ENCODE measurements at places on chromosomes 2 and 18.

- DNase-seq = no peak
- H3K27ac ChIP-seq = peak overlapping the region; percentile 56
- H3K4me3 ChIP-seq = no peak overlapping the region
- H3K27me3 ChIP-seq = no peaks in the 10 kb centered on the region
Measured at GRCh38 chr2:65075605-65076344, 19.6 kb downstream of the CEP68 start.

DNA sequence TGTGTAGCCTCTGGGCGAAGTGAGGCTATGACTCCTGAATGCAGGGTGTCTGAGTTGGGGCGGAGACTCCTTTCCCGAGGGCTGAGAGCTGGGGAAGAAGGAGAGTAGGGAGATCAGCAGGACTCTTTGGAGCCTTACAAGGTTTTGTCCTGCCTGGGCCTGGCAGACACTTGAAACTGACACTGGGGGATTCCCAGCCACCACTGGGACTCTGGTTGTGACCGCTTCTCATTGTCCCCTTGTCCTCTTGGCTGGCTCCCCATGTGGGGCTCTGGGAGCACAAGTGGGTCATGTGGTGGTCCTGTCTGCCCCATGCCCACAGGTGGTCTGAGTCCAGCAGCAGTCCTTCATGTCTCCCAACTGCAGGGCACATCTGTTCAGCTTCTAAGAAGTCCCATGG is 78.2 kb upstream of the MGAT4A start:
- no peaks in the 10 kb centered on the region for H3K4me1 ChIP-seq
- no peaks in the 10 kb centered on the region for H3K27me3 ChIP-seq
- H3K36me3 ChIP-seq = no peaks in the 10 kb centered on the region
- no peak overlapping the region for H3K27ac ChIP-seq

DNA sequence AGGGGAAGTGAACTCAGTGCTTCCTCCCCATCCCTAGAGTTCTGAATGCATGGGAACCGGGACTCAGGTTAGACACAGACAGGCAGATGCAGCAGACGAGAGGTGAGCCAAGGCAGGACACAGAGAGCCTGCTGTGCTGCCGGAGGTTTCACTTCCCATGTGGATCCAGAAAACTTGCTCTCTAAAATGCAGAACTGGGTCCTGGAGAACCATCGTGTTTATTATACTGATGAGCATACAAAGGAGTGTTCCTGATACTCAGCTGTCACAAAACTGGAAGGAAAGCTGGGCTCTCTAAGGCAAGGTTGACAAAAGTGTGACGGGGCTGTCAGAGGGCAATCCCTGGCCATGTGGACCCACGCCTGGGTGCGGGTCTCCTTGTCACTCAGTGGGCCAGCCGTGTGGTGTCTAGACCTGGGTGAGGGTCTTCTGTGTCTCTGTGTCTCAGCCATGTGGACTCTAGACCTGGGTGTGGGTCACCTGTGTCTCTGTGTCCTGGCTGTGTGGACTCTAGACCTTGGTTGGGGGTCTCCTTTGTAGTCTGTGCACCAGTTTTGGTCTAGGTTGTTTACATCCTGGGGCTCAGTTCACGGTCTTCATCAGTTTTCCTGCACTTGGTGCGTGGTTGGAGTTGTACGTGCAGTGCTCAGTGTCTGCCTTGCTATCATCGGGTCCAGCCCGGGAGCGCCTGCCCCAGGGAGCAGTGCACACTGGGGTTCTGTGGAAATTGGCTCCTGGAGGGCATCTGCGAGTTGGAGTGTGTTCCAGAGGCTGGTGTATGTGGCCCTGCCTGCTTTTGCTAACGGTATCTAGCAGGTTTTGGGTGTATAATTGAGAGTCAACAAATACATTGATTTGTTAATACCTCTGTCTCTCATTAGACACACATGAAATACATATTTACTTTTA is 141.1 kb downstream of the ATP9B start:
- no peak overlapping the region for H3K27ac ChIP-seq
- no peak overlapping the region for H3K4me3 ChIP-seq
- DNase-seq = no peak

DNA sequence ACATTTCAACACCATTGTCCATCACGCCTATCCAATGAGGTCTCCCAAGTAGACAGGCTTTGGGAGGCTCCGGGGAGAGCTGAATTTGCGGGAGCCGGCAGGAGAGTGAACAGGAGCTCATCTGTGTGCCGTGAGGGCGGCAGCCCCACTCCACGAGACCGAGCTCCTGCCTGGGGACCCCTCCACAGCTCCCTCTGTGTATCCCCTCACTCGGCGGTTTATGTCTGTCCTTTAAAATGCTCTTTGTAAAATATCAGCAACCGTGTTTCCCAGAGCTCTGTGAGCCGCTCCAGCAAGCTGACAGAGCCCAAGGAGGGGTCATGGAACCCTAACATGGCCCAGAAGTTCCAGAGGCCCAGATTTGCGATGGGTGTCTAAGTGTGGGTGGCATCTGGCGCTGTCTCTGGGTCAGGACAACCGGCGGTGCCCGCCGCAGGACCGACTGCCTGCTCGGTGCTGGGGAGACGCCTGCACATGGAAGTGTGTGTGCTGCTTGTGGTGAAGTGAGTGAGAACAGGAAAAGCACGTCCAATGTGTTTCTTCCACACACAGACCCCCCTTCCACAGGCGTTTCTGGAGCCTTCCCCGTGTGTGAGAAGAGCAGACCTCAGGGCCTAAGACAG is 34.8 kb downstream of the SLC66A2 start:
- H3K36me3 ChIP-seq = no peaks in the 10 kb centered on the region
- no peaks in the 10 kb centered on the region for H3K27me3 ChIP-seq
- no peaks in the 10 kb centered on the region for H3K4me1 ChIP-seq
- H3K4me3 ChIP-seq = no peak overlapping the region
- no peak for DNase-seq

Data from uterus (tissue), 4 donors.